ENCODE measurements at places on chromosomes 7 and 10.

DNA sequence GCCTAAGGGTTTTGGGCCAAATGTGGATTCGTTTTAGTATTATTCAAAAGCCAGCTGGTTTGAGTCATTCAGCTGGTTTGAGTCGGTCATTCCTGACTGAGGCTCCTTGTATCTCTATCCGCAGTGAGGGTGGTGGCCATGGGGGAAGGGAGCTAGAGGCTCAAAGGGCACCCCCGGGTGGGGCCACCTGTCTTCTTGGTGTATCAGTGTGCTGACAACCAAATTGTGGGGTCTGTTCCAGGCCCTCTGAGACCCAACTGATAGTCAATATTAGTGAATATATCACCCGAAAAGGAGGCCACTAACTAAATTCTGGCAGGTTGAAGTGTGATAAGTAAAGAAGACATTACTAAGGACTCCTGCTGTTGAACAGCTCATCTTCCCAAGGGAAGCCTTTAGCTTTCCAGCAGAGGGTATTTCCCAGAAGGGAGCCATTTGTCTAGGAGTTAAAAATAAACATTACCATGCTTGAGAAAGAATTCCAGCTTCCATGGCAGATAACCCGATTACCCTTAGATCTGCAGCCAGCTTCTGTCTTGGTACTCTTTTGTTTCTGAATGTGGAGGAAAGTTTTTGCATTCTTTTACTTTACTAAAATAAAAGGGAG is 29.9 kb upstream of the DDX50 start:
- no peak for DNase-seq
- no peak overlapping the region for H3K27ac ChIP-seq
- H3K27me3 ChIP-seq: no peaks in the 10 kb centered on the region
- H3K4me3 ChIP-seq: no peak overlapping the region
- no peaks in the 10 kb centered on the region for H3K36me3 ChIP-seq
- H3K4me1 ChIP-seq: no peaks in the 10 kb centered on the region

GRCh38 chr10:75434291-75434690 is 2.9 kb downstream of the LRMDA start:
- H3K27ac ChIP-seq: no peak overlapping the region
- H3K4me1 ChIP-seq: peaks cover 22% of the 10 kb centered on the region
- no peak overlapping the region for H3K4me3 ChIP-seq
- no peak for DNase-seq
- no peaks in the 10 kb centered on the region for H3K36me3 ChIP-seq

GRCh38 chr10:110973400-110973799 is 54.0 kb downstream of the SHOC2 start:
- H3K27ac ChIP-seq: no peak overlapping the region
- H3K36me3 ChIP-seq: no peaks in the 10 kb centered on the region
- no peak overlapping the region for H3K4me3 ChIP-seq
- no peak for DNase-seq
- peaks cover 31% of the 10 kb centered on the region for H3K4me1 ChIP-seq

GRCh38 chr7:117828825-117829224 is 44.4 kb downstream of the CTTNBP2 start:
- peaks cover 35% of the 10 kb centered on the region for H3K4me1 ChIP-seq
- H3K27ac ChIP-seq: no peak overlapping the region
- no peaks in the 10 kb centered on the region for H3K27me3 ChIP-seq
- H3K36me3 ChIP-seq: no peaks in the 10 kb centered on the region

GRCh38 chr10:60299961-60300883 is 89.5 kb downstream of the ANK3 start:
- no peaks in the 10 kb centered on the region for H3K4me1 ChIP-seq
- no peak for DNase-seq
- peak overlapping the region; percentile 15 for H3K4me3 ChIP-seq
- no peaks in the 10 kb centered on the region for H3K27me3 ChIP-seq
- no peak overlapping the region for H3K27ac ChIP-seq
- H3K36me3 ChIP-seq: no peaks in the 10 kb centered on the region

DNA sequence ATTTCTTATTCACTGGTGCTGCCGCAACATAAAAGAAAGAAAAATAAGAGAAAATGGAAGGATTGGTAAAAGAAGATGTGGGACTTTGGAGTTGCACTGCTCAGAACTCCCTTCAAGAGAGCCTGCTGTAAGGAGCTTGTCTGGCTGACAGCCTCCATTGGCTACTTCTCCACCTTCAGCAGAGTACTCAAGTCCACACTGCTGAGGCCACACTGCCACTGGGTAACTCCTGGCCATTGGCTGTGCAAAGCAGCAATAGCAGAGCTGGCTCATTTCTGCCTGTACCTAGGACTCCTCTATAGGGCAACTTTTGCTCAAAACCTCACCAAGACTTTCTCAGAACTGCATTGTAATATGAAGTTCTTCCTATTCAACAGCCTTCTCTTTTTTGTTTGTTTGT is 38.7 kb upstream of the PCLO start:
- H3K4me3 ChIP-seq: no peak overlapping the region
- no peaks in the 10 kb centered on the region for H3K36me3 ChIP-seq

- H3K27me3 ChIP-seq: no peaks in the 10 kb centered on the region
- no peak overlapping the region for H3K4me3 ChIP-seq
- H3K27ac ChIP-seq: no peak overlapping the region
- H3K4me1 ChIP-seq: no peaks in the 10 kb centered on the region
- DNase-seq: no peak
Measured at GRCh38 chr7:116977172-116977571, 23.9 kb downstream of the ST7 start.

GRCh38 chr7:37395618-37396259 is 52.9 kb downstream of the ELMO1 start:
- H3K4me3 ChIP-seq: no peak overlapping the region
- no peak overlapping the region for H3K27ac ChIP-seq
- no peaks in the 10 kb centered on the region for H3K27me3 ChIP-seq
- peaks cover 7% of the 10 kb centered on the region for H3K4me1 ChIP-seq
- no peaks in the 10 kb centered on the region for H3K36me3 ChIP-seq
- DNase-seq: no peak

DNA sequence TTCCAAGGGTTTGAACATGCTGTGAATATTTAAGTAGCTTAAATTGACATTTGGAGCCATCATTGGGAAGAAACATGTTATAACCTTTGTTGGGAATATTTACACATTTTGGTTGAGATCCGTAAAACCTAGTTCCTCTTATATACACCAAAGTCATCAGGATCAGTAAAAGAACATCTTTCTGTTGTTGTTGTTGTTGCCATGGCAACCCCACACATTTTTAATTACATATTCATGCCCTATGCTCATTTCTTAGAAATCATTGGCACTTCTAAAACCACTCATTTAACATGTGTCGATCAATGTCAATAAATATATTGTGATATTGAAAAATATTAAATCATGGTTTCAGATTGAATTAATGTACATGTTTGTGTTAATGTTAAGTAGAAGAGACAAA is 122.6 kb downstream of the POU6F2 start:
- no peaks in the 10 kb centered on the region for H3K4me1 ChIP-seq
- H3K4me3 ChIP-seq: no peak overlapping the region
- no peak overlapping the region for H3K27ac ChIP-seq

- no peaks in the 10 kb centered on the region for H3K4me1 ChIP-seq
- no peak for DNase-seq
- no peaks in the 10 kb centered on the region for H3K27me3 ChIP-seq
- H3K4me3 ChIP-seq: no peak overlapping the region
- H3K27ac ChIP-seq: no peak overlapping the region
- H3K36me3 ChIP-seq: no peaks in the 10 kb centered on the region
Measured at GRCh38 chr10:48720611-48721010, 35.9 kb downstream of the WDFY4 start.

GRCh38 chr10:31949266-31949665 is 20.6 kb upstream of the ARHGAP12 start:
- no peak overlapping the region for H3K27ac ChIP-seq
- DNase-seq: no peak
- no peak overlapping the region for H3K4me3 ChIP-seq
- H3K27me3 ChIP-seq: no peaks in the 10 kb centered on the region

GRCh38 chr7:152399344-152399743 is 36.5 kb downstream of the KMT2C start:
- no peak overlapping the region for H3K27ac ChIP-seq
- H3K36me3 ChIP-seq: no peaks in the 10 kb centered on the region
- peaks cover 27% of the 10 kb centered on the region for H3K4me1 ChIP-seq

- H3K36me3 ChIP-seq: no peaks in the 10 kb centered on the region
- no peak overlapping the region for H3K27ac ChIP-seq
Measured at GRCh38 chr10:51425431-51425830, 274.0 kb downstream of the CSTF2T start.

DNA sequence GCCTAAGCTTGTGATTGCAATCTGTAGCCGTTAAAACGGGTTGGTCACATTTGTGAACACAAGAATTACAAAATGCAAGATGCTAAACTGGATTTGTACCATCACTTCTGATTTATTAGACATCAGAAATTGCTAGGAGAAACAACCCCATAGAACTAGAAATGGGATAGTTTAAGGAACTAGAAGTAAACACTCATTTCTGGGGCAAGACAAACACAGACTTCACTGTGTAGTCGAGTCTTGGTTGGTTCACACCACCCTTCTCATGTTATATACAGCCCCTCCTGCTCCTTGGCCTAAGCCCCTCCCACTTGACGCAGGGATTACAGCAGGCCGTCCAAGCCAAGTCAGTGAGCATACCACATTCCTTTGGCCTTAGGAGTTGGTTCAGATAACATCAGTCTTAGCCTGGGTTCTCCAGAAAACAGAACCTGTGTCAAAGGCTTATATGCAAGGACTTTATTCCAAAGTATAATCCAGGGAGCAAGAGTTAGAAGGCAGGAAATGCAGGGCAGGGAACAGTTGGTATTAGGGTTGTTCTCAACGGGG is 2.0 kb upstream of the NRAP start:
- no peaks in the 10 kb centered on the region for H3K27me3 ChIP-seq
- no peaks in the 10 kb centered on the region for H3K36me3 ChIP-seq
- no peak for DNase-seq
- H3K4me3 ChIP-seq: no peak overlapping the region
- no peaks in the 10 kb centered on the region for H3K4me1 ChIP-seq

- peak overlapping the region; percentile 75 for H3K4me3 ChIP-seq
- peak overlapping the region; percentile 94 for H3K27ac ChIP-seq
- peaks cover 61% of the 10 kb centered on the region for H3K4me1 ChIP-seq
- no peak for DNase-seq
- H3K36me3 ChIP-seq: no peaks in the 10 kb centered on the region
- H3K27me3 ChIP-seq: no peaks in the 10 kb centered on the region
Measured at GRCh38 chr10:97499561-97500296, 1.0 kb downstream of the UBTD1 start.

DNA sequence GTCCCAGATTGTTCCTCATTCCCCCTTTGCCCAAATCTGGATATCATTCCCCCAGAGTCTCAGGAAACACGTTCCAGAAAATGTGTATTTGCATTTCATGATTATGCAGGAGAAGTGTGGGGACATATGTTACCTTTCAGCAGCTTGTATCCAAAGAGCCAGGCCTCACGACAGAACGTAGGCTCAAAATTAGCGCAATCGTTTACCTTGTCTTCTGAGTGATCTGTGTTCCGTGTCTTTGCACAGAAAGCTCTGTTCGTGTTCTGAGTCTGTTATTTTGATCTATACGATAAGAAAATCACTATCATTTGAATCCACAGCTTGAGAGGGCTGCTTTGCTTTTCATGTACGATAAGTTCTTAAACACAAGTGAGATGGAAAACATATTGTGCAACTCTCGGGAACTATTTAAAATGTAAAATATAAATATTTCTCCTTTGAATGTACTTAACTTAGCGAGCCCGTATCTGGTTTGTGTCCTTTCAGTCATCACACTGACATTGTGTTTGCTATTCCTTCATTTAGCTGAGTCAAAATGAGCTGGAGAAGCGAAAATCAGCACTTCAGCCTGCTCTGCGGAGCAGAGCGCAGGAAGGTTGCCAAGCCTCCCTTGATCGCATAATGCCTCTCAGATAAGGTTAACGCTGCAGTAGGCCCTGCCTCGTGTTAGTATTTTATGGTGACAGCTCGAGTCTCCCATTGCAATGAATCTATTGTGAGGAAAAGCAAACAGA is 80.2 kb upstream of the CACNB2 start:
- H3K4me1 ChIP-seq: no peaks in the 10 kb centered on the region
- no peaks in the 10 kb centered on the region for H3K27me3 ChIP-seq
- no peaks in the 10 kb centered on the region for H3K36me3 ChIP-seq
- H3K27ac ChIP-seq: no peak overlapping the region

DNA sequence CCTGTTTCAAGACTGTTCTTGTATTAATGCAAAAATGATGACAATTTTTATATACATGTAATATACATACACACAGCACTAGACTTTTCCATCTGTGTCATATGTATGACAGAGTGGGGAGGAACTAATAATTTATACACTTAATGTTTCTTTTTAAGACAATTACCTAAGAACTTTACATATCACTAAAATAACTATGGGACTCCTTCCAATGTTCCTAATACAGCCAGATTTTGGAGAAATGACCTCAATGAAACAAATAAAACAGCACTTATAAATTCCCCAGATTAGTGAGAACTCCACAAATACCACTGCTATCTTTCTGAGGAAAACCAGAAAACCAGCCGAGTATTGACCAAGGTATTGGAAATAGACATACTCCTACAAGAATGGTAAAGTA is 199.4 kb downstream of the ELMO1 start:
- no peak overlapping the region for H3K27ac ChIP-seq
- no peak overlapping the region for H3K4me3 ChIP-seq
- no peaks in the 10 kb centered on the region for H3K27me3 ChIP-seq
- no peak for DNase-seq
- H3K36me3 ChIP-seq: no peaks in the 10 kb centered on the region

DNA sequence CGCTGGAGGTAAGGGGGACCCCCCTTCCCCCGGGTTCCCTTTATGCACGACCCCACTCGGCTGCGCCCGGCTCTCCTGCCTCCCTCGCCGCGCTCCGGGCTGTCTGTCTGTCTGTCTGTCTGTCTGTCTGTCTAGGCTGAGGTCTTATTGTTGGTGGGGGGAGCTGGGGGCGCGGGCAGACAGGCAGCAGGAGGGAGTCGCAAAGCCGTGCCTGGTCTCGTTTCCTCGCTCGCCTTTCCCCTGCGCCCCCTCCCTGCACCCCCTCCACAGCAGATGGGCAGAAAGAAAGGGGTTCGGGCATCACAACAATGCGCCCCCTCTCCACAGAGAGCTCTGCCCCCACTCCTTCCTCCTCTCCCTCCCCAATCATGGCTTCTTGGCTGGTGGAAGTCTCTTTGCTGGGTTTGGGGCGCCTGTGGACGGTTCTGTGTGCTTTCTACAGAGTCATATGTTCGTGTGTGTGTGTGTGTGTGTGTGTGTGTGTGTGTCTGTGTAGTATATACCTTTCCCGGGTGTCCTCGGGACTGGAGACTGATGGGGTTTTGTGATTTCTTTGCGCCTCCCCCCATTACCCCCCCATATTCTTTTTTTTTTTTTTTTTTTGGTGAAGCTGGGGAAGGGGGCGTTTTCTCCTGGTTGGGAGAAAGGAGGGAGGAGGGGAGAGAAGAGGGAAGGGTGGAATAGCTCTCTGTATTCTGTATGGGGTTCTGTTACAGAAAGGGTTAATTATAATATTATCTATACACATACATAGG is 1.9 kb downstream of the AUTS2 start:
- H3K36me3 ChIP-seq: no peaks in the 10 kb centered on the region
- H3K27me3 ChIP-seq: no peaks in the 10 kb centered on the region
- no peak for DNase-seq
- peaks cover 30% of the 10 kb centered on the region for H3K4me1 ChIP-seq

DNA sequence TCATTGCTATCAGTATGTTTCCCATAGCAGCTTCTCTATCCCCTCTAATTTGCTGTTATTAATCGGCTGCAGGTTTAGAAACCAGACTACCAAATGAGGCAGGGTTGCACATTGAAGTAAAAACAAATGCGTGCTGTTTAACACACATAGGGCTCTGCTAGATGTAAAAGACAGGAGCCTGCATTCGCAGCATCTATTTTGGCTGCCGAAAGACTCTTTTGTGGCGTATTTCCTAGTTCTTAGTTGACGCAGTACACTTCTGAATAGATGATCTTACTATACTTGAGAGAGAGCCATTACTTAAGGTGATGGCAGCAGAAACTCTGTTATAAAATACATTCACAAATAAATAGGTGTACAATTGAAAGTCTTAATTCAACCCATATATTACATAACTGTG is 21.4 kb downstream of the SGCE start:
- no peaks in the 10 kb centered on the region for H3K36me3 ChIP-seq
- no peak for DNase-seq
- H3K27ac ChIP-seq: no peak overlapping the region
- H3K4me1 ChIP-seq: no peaks in the 10 kb centered on the region
- H3K4me3 ChIP-seq: no peak overlapping the region

Measured in vagina (tissue), 2 donors.